ENCODE measurements at places on chromosomes 11 and 22. TPM values are rescaled to one million over a fixed set of nuclear protein-coding genes. Genes with fewer than 3 reads are reported as not detected.

The KRTAP5-7 gene
- total RNA-seq = not detected

- DNase-seq = no peak
Observed at GRCh38 chr11:32153747-32154146, 62.9 kb downstream of the RCN1 start.

DNA sequence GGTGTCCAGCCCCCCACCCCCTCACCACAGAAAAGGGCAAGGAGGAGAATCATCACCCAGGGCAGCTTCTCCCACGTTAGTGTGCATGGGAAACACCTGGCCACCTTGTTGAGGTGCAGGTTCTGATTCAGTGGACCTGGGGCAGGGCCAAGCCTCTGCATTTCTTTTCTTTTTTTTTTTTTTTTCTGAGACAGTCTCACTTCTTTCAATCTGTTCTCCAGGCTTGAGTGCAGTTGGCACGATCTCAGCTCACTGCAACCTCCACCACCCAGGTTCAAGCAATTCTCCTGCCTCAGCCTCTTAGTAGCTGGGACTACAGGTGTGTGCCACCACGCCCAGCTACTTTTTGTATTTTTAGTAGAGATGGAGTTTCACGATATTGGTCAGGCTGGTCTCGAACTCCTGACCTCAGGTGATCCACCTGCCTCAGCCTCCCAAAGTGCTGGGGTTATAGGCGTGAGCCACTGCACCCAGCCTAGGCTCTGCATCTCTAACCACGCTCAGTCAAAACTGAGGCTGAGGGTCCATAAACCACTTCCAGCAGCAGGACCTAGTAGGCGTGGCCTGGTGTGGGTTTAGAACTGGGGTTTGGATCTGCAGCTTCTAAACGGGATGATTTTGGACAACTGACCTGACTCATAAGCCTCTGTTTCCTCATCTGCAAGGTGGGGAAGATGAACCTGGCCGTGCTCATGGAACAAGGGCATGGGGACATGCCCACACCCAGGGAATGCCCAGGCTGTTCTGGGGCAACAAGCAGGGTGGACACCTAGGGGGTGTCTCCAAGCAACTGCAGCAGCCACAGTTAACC is 734 bp downstream of the ZP1 start:
- no peak for DNase-seq

- peak; percentile 17 for DNase-seq
Observed at GRCh38 chr11:110455718-110456117, 26.0 kb downstream of the FDX1 start.

GRCh38 chr11:117883063-117883462 is 6.6 kb upstream of the FXYD6 start:
- DNase-seq = no peak

DNA sequence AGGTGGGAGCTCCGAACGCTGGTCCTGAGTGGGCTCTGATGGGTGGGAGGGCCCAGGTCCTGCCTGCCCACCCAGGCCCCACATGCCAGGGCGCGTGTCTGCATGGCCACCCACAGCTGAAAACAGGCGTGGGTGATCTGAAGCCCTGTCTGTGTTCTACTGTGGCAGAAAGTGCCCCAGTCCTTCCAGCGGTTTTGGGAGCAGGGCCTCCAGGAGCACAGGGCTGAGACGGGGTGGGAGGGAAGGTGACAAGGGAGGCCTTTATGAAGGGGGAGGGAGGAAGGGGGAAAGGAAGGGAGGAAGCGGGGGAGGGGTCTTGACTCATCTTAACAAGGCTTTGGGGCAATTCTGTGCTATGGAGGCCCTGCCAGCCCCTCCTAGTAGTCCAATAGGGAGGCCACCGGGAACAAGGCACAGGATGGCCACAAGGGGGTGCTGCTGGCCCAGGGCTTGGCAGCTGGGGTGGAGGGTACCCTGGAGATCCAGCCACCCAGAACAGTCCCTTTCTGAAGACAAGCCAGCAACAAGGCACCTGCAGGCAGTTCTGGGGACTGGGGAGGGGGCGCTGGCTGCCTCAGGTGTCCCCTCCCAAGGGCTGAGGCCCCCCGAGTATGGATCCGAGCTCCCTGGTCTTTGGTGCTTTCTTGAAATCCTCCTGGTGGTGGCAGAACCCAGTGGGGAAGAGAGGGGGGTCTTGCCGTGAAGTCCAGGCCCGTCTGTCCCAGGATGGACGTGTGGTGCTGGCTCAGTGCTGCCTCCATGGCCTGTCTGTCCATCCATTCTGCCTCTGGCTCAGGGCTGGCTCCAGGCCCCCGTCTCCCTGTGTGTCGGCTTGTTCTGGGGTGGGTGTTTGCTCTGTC is 6.3 kb upstream of the FADS3 start:
- no peak for DNase-seq
